ENCODE measurements at places on chromosomes 16 and 17.

- DNase-seq: no peak
Measured at GRCh38 chr16:26091511-26091910, 399.8 kb downstream of the HS3ST4 start.

- no peak for DNase-seq
Measured at GRCh38 chr17:73192206-73192893, 505 bp upstream of the COG1 start.

GRCh38 chr17:10226930-10227695 lies 28.7 kb upstream of the GAS7 start:
- peak; percentile 56 for DNase-seq

GRCh38 chr17:27257031-27257357 lies 36.9 kb upstream of the WSB1 start:
- DNase-seq: no peak
